ENCODE measurements at places on chromosomes 6 and 20.

DNA sequence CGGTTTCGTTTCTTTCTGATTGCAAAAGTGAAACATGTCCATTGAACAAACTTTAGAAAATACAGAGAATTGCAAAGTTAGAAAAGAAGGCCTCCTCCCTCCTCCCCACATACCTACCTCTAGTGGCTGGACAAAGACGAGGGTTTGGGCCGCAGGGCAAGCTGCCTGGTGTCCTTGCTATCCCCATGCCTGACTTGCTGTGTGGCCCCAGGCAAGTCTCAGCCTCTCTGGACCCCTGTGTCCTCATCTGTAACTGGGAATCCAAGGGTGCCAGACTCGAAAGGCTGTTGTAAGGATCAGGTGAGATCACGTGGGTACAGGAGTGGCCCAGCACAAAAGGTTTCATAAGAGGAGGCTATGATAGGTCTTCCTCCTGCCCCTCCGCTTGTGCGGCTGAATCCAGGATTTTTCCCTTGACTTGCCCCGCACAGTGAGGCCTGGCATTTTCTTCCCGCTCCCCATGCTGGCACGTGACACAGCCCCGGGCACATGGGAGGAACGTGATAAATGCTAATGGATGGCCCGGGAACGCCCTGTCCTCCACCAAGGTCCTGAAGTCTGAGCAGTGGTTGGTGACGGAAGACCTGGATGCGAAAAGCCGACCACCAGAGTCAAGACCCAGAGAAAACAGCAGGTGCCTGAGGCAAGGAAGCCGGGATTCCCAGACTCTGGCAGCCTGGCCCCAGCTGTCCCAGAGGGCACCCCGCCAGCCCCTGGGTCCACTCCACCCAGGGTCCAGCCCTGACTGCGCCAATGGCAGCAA, 55.8 kb downstream of the UBE2V1 start:
- DNase-seq: no peak

DNA sequence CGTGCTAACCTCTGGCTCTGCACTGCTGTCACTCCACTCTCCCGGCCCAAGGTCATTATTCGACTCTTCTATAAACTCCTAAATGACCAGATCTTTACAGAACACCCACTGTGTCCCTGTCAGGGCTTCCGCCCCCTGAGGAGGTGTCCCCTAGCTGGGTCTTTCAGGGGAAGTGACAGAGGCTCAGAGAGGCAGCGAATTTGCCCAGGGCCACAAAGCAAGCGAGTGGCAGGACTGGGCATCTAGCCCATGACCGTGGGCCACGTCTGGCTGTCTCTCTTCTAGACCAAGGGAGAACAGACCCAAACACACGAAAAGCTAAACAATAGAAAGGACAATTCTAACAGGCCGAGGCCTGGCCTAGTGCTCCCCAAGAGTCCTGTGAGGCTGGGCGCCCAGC, 27.4 kb downstream of the FOXF2 start:
- DNase-seq: no peak

GRCh38 chr20:46767127-46767761, 57.8 kb downstream of the SLC2A10 start:
- peak; percentile 31 for DNase-seq

DNA sequence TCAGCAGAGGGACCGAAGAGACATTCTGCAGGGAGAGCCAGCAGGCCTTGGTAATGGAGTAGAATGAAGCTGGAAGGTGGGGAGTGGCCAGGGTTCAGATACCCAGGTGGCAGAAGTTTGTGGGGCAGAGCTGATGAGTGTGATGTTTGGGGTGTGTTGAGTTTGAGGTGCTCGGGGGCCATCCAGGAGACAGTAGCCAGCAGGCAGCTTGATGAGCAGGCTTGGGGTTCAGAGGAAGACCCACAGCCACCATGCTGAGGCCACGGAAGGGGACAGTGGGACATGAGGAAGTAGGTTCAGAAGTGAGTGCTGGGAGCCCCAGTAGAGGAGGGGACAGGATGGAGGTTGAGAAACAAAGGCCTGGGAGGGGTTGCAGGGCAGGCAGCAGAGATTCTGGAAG, 11.1 kb upstream of the FOXS1 start:
- DNase-seq: no peak

GRCh38 chr6:111780393-111780792, 92.9 kb downstream of the FYN start:
- DNase-seq: no peak

GRCh38 chr6:25132934-25133333, 146.2 kb upstream of the CARMIL1 start:
- DNase-seq: no peak

GRCh38 chr6:41975276-41975675, 33.7 kb upstream of the CCND3 start:
- no peak for DNase-seq

Data from GM12892 (cell line).